Subcutaneous preadipocyte (primary cell): ENCODE measurements at places on chromosomes 7 and 10. TPM values are rescaled to one million over a fixed set of nuclear protein-coding genes. Genes with fewer than 3 reads are reported as not detected.

Gene CNPY1
- total RNA-seq = not detected in 2 replicates

Gene CALU
- total RNA-seq = 459 and 475 TPM in 2 replicates

Gene GOLGA7B
- under 0.01 TPM in 2 replicates for total RNA-seq

Gene TMEM229A
- not detected in 2 replicates for total RNA-seq

Gene IL6
- total RNA-seq = 1.1 and 1.2 TPM in 2 replicates

Gene CALCR
- total RNA-seq = not detected in 2 replicates

Gene PNLIP
- total RNA-seq = not detected in 2 replicates

Gene COL28A1
- total RNA-seq = under 0.01 and 0.78 TPM in 2 replicates

Gene FLNC
- 99.9 and 102 TPM in 2 replicates for total RNA-seq

Gene TSPAN33
- 0.59 TPM in 1 of 2 replicates, not detected in the other for total RNA-seq

Gene RBP4
- total RNA-seq = 0.73 and 2.2 TPM in 2 replicates

Gene FAS
- total RNA-seq = 58.3 and 78.6 TPM in 2 replicates

Gene DGKI
- total RNA-seq = 3.5 and 5.9 TPM in 2 replicates

Gene TSPAN13
- 0.39 and 1.1 TPM in 2 replicates for total RNA-seq

Gene MCM10
- total RNA-seq = 9.6 and 24.8 TPM in 2 replicates

Gene ADAM12
- total RNA-seq = 142 and 180 TPM in 2 replicates

Gene SEMA3C
- total RNA-seq = 118 and 191 TPM in 2 replicates

Gene TAS2R41
- total RNA-seq = not detected in 2 replicates

Gene STN1
- 46.7 and 48.9 TPM in 2 replicates for total RNA-seq

Gene LSM8
- 29.5 and 30.5 TPM in 2 replicates for total RNA-seq

Gene NUPR2
- total RNA-seq = not detected in 2 replicates

Gene CYP2W1
- total RNA-seq = not detected in 2 replicates

Gene MYH16
- total RNA-seq = not detected in 2 replicates

Gene LRRD1
- under 0.01 and 0.20 TPM in 2 replicates for total RNA-seq

Gene BAIAP2L1
- total RNA-seq = 0.37 and 2.2 TPM in 2 replicates
